H7 (cell line): ENCODE measurements at places on chromosomes 1 and 21.

- no peak for DNase-seq
These were observed 30.2 kb downstream of the ZZZ3 start for GRCh38 chr1:77652268-77652667.

DNA sequence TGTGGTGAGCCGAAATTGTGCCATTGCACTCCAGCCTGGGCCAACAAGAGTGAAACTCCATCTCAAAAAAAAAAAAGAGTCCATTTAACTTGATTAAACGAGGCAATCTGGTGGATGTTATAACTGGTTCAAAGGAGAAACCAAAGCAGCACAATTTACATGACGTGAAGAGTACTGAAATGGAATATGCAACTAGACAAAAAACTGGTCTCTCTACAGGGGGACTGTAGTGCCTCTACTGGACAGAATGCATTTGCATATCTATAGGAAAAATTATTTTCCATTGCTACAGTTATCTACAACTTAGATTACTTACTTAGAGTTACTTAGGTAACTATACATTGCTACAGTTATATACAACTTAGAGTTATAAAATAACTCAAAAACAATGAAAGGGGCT is 2.7 kb upstream of the CAPN2 start:
- no peak for DNase-seq

- DNase-seq, result no peak
These were observed 102.7 kb downstream of the LMX1A start for GRCh38 chr1:165253818-165254254.

GRCh38 chr1:9332513-9333143 is 39.9 kb downstream of the SPSB1 start:
- no peak for DNase-seq

GRCh38 chr1:20729990-20730689 is 2.4 kb downstream of the SH2D5 start:
- peak; percentile 69 for DNase-seq

- no peak for DNase-seq
These were observed 30.2 kb downstream of the FAM163A start for GRCh38 chr1:179773264-179773663.

DNA sequence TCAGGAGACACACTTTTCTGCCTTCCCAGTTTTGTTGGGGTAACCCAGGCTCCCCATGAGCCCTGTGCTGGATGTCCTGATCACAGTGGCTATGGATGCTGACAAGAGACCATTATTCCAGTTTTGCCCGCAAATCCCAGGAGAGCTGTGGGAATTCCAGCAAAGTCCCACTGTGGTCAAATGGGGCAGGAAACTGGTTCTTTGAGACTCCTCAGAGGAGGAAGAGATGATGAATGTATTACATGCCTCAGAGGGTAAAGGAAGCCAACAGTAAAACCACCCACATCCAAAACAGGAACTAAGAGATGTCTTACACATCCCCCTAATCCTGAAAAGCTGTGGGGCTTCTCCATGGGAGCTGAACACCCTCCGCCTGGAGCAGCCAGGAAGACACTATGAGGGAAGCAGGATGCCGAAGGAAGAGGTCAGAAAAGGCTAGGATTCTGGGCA is 12.8 kb upstream of the MPZL1 start:
- DNase-seq, result no peak

GRCh38 chr1:41268154-41268770 is 26.2 kb upstream of the SCMH1 start:
- peak; percentile 92 for DNase-seq

- no peak for DNase-seq
These were observed 855 bp downstream of the DSCAM start for GRCh38 chr21:40846103-40846502.

GRCh38 chr21:20661745-20662422 is 336.3 kb upstream of the NCAM2 start:
- DNase-seq, result peak; percentile 10

DNA sequence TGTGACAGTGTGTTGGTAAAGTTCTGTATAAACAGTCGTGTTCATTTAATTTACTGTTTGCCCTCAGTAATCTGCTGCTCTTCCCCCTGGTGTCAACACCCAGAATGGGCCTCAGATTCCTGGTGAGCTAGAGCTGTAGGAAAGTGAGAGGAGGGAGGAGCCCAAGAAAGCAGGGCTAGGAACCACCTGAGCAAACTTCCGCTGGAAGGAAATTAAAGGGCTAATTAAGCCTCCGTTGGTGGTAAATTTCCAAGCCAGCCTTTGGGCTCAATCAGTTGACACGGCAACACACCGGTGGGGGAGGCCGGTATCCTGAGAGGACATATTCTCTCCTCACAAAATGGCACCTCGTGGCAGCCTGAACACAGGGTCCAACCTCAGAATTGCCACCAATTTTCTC is 32.9 kb downstream of the RAB3B start:
- DNase-seq, result peak; percentile 30

GRCh38 chr1:154626456-154627256 is 18.7 kb upstream of the ADAR start:
- DNase-seq, result no peak

DNA sequence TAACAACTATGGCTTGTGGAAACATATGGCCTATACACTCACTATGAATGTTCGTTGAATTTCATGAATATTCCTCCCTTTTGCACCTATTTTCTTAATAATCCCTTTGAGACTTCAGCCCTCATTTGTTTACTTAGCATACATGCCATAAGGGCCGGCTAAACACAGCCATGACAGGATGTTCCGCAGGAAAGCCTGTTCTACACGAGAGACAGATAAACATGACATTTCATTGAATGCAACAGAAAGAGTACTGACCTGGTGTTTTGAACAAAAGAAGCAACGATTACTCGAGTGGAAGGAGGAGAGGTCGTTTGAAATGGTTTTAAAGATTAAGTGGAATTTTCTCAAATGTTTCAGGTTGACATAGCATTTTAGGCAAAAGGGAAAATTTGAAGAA is 459.5 kb upstream of the CXADR start:
- no peak for DNase-seq

DNA sequence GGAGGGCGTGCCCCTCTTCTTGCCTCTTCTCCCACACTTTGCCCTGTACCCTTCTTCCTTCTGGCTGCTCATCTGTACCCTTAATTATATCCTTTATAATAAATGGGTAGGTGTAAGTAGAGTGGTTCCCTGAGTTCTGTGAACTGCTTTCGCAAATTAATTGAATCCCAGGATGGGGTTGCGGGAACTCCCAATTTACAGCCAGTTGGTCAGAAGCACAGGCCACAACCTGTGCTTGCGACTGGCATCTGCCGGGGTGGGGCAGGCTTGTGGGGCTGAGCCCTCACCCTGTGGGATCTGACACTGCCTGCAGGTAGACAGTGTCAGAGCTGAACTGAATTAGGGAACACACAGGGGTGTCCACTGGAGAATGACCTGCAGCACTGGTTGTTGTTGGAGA is 244.9 kb downstream of the KCNJ6 start:
- no peak for DNase-seq

GRCh38 chr1:63454269-63454668 is 68.8 kb downstream of the ITGB3BP start:
- DNase-seq, result no peak

DNA sequence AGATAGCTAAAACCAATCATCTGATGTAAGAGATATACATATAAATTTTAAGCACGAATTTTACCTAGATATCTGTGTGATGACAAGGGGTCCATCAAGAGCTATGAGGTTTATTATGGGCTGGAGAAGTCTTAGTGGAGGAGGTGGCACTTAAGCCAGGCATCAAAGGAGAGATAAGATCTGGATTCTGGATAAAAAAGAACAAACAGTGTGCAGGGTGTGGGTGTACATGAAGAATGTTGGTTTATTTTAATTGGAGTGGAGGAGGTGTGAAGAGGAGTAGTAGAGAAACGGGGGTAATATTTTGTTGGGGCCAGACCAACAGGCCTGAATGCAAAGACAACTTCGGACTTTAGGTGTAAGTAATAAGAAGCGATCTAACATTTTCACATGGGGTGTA is 80.6 kb downstream of the TM2D1 start:
- DNase-seq, result no peak

GRCh38 chr1:62746086-62746808 is 37.7 kb upstream of the ATG4C start:
- DNase-seq, result peak; percentile 19

DNA sequence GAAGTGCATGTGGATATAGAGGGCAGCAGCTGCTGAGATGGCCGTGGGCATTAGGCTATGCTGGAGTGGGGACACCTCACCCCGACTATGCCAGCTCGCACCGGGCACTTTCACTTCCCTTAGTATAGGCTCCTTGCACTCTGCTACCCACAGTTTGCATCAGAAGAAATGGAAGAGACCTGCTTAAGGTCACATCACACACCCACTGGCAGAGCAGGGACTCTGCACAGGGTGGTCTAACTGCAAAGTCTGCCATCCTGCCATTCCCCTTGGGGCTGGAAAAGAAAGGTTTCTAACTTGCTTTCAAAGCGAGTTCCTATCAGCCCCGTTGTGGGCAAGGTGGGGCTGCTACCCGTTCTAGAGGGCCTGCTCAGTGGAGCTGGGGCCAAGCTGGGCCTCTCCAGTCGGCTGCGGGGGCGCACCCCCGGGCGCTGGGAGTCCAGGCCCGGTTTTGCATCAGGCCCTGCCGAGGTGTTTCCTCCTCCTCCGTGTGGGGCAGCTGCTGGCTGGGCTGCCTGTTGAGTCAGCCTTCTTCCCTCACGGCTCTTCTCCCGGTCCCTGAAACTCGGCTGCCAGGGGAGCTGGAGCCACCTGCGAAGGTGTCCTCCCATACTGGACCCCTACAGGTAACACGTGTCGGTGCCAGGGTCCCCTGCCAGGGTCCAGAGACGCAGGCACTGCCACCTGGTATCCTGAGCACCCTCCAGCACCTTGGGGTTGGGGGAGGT is at the start of gene SYTL1:
SYTL1 (plus strand) TSS at position 498 of the 728 bp plus-strand sequence. CDS start 3,313 bp downstream, outside the sequence.
- DNase-seq, result peak; percentile 94

- DNase-seq, result no peak
These were observed 102.4 kb downstream of the BRINP2 start for GRCh38 chr1:177273141-177273540.

DNA sequence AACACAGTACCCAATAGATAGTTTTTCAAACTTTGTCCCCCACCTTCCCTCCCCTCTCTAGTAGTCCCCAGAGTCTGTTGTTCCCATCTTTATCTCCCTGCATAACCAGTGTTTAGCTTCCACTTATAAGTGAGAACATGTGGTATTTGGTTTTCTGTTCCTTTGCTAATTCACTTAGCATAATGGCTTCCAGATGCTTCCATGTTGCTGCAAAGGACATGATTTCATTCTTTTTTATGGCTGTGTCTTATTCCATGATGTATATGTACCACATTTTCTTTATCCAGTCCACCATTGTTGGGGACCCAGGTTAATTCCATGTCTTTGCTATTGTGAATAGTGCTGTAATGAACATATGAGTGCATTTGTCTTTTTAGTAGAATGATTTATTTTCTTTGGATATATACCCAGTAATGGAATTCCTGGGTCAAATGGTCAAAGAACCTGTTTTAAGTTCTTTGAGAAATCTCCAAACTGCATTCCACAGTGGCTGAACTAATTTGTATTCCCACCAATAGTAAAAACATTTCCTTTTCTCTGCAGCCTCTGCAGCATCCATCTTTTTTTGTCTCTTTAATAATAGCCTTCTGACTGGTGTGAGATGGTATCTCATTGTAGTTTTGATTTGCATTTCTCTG is 126.0 kb downstream of the AK5 start:
- no peak for DNase-seq

DNA sequence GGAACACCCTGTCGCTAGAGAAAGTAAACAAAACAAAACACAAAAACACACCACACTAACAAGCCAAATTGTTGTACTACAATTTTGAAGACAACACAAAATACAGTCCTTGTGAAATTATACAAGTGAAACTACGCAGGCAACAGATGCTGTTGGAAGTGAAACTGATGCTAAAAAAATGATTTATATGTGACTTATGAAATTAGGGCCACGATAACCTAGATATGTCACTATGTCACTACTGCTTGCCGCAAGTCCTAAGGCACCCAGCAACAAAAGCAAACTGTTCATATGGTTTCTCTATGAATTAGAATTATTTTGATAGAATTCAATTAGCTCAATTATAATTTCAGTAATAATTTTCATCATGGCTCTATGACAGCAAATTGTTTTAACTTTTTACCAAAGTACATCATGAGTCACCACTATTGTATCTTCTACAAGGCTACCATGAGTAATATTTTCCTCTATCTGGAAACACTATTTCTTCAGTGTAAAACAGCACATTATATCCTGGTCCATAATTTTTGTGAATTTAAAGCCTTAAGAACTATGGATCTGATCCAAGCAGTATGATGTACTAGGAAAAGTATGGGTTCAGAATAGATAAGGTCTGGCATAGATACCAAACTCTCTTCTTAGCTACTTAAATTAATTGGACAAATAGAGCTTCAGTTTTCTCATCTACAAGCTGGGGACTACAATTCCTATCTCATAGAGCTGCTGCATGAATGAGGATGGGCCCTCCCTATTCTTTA is 216.3 kb downstream of the COL11A1 start:
- DNase-seq, result no peak

DNA sequence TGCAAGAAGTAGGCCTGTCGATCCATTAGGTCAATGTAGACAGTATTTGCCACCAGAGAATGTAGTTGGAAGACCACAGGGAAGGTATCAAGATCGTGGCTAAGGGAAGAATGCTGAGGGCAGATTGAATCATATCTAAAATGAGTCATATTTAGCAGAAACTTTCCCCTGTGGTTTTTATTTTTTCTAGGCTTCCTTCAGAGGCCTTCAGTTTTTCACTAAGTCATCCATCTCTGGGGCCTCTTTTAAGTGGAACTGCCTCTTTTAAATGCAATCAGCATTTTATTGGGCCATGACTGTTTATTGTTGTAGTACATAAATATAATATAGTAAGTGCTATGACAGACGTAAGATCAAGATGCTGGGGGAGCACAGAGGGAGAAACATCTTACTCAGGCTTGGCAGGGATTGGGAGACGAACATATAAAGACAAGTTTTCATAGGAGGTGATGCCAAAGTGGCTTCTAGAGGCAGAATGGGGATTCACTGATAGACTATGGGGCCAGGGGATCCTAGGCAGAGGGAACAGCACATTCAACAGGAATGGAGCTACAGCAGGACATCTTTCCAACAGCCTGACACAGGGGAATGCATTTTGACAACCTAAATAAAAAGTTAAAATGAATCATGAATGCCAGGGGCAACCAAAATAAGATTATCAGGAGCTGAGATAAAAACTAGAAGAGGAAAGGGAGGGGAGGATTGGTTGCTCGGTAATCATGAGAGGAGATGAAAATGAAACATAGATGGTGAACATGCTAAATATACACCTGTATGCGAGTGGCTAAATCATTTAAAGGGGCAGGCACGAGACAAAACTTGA is 20.1 kb downstream of the UBE2U start:
- no peak for DNase-seq

- no peak for DNase-seq
These were observed 14.3 kb upstream of the LBR start for GRCh38 chr1:225442123-225442505.

- no peak for DNase-seq
These were observed 4.3 kb upstream of the SLC30A2 start for GRCh38 chr1:26050248-26050640.
